KG1 (cell line): ENCODE measurements at places on chromosomes 13 and 19.

- peak; percentile 60 for DNase-seq
Observed at GRCh38 chr19:58361900-58362271, 665 bp downstream of the ZNF497 start.

- DNase-seq, result no peak
Observed at GRCh38 chr19:54268936-54269335, 11.9 kb upstream of the LILRB5 start.

- DNase-seq, result no peak
Observed at GRCh38 chr19:48671446-48671995, 1.3 kb downstream of the NTN5 start.

DNA sequence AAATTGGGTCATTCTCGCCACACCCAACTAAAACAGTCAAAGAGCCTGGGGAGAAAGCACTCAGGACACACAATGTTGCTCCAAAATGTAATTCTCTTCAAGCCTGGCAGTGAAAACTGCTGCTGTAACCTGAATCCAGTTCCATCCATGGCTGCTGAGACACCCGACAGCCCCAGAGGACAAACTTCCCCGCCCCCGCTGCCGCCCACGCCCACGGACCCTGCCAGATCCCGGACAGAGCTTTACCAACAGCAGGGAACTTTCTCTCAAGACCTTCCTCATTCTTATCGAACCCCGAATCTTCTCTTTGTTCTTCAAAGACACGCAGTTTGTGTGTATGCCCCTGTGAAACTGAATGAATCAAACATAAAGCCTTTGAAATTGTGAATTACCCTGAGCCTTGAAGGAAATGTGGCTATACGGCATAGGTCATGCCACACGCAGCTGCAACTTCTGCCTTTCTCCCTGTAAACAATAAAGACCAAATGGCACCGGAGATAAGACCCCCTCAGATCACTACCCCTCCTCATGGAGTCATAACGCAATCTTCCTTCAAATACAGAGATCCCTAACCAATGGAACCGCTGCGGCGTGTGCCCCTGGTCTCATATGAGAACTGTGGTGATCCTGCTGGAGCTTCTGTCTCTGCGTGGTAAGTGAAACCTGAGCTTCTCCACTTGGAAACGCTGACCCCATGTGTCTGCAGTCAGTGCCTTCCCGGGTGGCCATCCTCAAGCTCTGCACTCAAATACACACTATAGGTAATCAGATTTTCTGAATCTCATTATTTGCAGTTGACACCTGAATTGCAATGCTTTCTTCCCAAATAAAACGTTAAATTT lies 4.8 kb upstream of the LAMP1 start:
- no peak for DNase-seq

DNA sequence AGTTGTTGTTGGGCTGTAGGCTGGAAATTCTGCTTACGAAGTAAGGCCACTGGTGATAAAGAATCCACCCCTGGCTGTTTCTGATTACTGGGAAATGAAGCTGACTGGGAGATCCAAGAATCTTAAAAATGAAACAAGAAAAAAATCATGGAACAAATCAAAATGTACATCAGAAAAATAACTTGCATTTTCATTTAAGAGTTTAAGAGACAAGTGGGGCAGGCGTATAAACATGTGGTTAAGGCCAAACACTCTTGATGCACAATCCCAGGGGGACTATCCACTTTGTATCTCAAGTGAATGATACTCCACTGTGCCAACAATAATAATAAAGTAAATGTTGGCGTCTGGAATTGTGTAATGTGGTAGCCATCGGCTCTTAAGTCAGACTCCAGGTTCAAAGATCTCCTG lies 24.6 kb downstream of the ZMYM5 start:
- no peak for DNase-seq

DNA sequence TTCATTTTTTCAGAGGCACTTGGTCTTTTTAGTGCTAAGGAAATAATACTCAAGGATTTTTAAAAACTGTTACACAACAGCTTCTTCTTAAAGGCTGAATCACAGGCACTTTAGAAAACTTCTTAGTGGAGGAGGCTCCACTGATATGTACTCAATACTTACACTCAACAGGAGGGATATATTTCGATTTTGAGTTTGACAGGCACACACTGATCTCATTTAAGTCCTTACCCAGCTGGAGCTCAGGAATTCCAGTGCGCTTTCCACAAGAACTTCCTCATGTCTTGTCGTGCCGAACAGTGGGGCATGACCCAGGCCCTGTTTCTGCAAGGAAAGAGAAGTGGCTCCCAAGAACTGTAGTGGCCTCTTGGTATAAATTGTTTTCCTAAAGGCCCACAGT lies 103.8 kb downstream of the RGCC start:
- no peak for DNase-seq
